ENCODE measurements at places on chromosomes 4 and X.
A peak's percentile ranks its signal among the peaks of the same experiment; 100 is the strongest.

DNA sequence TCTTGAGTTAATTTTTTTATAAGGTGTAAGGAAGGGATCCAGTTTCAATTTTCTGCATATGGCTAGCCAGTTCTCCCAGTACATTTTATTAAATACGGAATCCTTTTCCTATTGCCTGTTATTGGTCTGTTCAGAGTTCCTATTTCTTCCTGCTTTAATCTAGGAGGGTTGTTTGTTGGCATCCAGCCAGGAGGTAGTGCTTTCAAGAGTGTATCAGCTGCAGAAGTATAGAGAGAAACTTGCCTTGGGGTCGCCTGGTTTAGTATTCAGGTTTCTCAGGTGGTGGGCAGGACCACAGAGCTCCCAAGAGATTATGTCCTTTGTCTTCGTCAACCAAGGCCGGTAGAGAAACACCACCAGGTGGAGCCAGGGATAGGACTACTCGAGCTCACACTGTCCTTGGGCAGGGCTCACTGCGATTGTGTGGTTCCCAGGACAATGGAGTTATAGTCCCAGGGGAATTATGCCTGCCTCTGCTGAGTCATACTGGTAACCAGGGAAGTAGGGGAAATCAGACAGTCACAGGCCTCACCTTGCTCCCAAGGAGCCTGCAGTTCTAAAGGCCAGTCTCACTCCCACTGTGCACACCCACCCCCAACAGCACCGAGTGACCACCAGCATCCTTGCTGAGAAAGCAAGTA lies 168.1 kb downstream of the VSIG4 start:
- DNase-seq, result no peak

- DNase-seq, result no peak
Measured at GRCh38 chrX:49103637-49104036, 19.9 kb downstream of the GPKOW start.

DNA sequence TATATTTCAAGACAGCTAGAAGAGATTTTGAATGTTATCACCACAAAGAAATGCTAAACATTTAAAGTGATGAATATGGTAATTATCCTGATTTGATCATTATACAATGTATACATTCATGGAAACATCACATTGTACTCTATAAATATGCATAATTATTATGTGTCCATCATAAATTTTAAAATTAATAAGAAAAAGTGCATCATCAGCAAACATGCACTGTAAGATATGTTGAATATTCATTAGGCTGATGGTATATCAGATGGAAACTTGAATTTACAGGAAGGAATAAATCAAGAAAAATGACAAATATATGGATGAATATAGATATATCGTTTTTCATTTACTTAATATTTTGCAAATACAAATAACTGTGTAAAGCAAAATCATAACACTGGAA lies 812.1 kb upstream of the INTU start:
- DNase-seq, result no peak

DNA sequence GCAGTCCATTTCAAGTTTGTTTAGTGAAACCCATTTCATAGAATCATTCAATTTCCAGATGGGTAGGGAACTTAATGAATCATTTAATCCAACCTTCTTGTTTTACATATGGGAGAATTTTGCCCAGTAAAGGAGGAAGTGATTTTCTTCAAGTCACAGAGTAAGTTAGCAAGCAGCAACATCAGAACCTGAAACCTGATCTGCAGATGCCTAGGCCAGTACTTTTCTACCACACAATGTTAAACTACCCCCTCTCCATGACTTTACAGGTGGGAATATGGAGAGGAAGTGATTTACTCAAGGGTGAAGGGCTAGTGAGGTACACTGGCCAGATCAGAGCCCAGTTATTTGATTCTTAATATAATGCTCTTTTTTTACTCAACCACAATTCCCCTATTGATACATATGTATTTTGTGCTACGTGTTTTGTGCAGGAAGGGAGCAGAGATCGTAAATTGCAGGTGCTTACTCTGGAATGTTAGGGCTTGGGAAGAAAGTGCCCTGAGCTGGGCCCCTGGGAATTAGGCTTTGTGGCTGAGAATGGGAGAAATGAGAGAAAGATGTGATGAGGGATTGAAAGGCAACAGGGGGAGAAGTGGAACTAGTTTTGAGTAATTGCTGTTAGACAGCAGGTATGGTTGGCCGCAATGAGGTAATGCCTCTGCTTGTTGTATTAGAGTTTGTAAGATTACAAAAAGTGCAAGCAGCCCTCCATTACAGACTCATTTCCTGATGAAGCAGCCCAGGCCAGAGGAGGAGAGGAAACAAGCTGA lies 6.8 kb downstream of the LHFPL1 start:
- no peak for DNase-seq

- DNase-seq, result peak; percentile 89
Measured at GRCh38 chr4:140238351-140239056, 84.5 kb upstream of the MAML3 start.

DNA sequence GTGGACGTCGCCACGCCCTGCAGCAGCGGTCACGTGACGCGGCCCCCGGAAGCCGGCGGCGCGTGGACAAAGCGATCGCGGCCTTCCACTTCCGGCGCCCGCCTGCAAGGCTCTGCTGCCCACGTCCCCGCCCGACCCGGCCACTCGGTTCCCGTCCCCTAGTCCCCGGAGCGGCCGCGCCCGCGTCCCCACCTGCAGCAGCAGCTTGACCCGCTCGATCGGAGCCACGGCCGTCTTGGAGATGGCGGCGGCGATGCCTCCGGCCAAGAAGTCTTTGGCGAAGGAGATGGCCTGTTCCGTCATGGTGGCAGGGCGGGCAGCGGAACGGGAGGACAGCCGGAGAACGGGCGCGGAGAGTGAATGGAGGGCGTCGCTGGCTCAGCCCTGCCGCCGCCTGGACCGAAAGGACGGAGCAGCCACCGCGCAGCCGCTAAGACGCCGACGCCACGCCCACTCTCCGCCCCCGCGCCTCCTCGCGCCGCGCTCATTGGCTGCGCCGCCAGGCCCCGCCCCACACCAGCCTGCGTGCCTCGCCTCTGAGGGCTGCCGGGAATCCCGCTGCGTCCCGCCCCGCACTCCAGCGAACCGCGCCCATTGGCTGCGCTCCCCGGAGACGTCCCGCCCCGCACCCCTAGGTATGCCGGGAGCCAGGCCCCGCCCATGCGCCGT lies at the start of gene SLC25A6:
Gene SLC25A6, minus strand, starts transcription at position 407 of the 669 bp plus-strand sequence. Its CDS starts 104 bp downstream, at position 303.
- no peak for DNase-seq

GRCh38 chr4:54103190-54103574 lies 3.2 kb downstream of the GSX2 start:
- no peak for DNase-seq

DNA sequence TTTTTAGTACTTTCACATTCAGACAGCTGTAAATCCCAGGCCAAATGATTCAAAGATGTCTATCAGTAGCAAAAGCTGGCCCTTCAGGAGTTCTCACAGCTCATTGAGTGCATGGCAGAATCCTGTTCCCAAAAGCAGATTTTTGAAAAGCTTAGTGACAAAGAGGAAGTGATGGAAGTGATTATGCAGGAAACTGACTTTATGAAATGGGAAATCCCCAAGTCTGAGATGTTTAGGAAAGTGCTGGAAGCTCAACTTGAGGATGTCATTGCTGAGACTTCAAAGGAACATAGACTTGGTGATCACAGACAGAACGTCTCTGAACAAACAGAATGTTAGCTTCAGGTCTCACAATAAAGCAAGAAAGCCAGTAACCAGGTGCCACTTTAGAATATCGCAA lies 51.0 kb upstream of the CFAP47 start:
- DNase-seq, result no peak

DNA sequence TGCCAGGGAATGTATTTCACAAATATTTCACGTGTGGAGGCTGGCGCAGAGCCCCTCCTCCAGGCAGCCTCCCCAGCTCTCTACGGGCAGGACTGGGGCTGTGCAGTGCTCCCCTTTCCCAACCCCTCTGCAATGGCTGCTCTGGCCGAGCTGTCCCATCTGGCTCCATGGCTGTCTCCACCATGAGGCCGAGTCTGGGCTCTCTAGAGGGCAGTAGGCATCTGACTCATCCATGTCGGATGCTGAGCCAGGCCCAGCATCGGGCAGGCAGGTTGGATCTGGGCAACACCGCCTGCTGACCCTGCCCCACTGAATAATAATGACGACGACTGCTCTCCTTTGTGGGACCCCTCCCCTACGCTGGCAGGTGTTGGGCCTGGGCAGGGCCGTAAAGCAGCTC lies 11.0 kb upstream of the SH3TC1 start:
- DNase-seq, result no peak

- DNase-seq, result no peak
Measured at GRCh38 chr4:84492290-84492689, 6.8 kb downstream of the NKX6-1 start.

DNA sequence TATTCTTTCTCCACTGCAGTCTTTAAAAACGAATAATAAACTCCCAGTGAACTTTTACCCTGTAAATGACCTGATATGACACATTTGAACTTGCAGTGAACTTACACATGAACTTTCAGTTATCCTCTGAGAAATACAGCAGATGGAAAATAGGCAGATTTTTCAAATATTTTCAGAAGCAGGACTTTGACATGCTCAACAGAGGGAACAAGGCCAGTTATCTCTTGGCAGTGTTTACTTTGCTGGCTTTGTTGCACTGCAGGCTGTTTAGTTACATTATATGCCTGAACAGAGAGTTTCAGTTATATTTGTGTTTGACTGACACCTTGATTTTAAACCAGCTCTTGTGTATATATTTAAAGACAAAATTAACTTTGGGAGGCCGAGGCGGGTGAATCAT lies 47.6 kb upstream of the FGG start:
- no peak for DNase-seq

DNA sequence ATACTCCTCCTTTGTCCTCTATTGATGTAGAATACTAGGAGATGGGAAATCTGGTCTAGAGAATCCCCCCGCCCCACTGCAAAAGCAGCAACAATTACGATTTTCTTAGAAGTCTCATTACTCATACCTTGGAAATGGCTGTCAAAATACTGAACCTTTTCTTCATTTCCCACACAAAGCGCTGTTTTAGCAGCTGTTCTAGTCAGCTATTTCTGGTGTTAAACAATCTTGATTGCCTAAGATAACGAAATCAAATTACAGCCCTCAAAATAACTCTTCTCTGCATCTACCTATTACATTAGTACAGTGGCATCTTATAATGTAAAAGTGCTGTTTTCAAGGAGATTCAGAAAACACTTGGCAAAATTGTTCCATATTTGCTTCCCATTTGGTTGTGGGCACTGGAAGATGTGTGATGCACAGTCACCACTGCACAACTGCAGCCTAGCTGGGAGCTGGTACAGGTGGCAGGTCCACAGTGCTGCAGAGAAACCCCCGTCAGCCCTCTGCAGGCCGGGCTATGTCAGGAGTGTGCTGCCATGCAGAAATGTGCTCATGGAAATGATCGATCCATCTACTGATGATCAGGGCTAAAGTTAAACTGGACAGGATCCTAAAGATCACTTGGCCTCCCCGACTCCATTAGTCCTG lies 50.4 kb downstream of the TBC1D9 start:
- no peak for DNase-seq

- DNase-seq, result no peak
Measured at GRCh38 chr4:87697272-87697671, 47.2 kb downstream of the DMP1 start.

- DNase-seq, result no peak
Measured at GRCh38 chrX:148865277-148866210, 365.1 kb downstream of the AFF2 start.

- DNase-seq, result no peak
Measured at GRCh38 chrX:703466-703865, 72.9 kb downstream of the SHOX start.

DNA sequence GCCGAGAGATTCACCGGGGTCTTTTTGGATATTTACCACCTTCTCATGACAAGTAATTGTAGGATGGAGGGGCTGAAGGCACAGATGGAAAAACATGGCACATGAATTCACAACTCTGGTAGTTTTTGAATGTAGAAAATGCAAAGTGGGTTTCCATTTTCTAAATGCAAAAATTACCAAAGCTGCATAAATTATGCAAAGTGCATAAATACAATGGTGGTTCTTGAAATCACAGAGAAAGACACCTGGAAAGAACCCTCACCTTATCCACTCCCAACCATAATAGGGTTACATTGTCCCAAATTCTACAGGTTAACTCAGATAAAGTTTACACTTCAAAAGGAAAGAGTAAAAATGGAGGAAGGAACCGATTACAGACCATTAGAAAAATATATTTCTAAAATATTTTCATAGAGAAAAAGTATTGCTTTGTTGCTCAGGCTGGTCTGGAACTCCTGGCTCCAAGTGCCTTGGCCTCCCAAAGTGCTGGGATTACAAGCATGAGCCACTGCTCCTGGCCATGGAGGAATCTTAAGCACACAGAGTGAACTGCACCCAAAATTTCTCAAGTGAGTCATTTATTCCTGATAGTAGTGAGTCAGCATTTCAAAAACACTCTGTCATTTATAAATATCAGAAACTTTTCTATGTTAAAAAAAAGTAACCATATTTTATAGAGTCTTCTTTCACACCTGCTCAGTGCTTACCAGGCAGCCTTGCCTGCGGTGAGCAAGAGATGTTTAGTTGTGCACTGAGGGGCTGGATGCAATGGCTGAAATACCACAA lies 101.4 kb downstream of the FIP1L1 start:
- no peak for DNase-seq

DNA sequence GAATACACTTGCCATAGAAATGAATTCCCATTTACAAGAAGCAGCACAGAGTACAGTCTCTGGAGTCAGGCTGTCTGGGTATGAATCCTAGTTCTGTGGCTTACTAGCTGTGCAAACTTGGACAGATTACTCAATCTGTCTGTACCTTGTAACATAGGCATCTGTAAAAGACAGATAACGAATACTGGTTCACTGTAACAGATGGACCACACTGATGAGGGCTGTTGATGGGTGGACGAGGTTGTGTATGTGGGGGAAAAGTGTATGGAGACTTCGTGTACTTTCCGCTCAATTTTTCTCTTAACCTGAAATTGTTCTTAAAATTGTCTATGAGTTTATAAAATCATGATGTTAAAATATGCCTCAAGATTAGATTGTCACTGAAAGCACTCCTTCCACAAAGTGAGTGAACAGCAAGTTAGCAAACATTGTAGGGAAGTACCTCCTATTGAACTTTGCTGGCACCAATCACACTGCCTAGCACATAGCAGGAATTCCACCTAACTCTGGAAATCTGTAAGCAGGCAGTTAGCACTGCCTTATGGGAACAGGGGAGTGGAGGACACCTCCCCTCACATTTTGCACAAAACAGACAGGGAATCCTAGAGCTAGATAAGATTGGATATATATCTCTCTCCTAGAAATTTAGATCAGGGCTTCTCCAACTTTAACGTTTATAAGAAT lies 6.5 kb upstream of the EXOSC9 start:
- no peak for DNase-seq

- no peak for DNase-seq
Measured at GRCh38 chrX:112527903-112528302, 151.8 kb downstream of the LHFPL1 start.

DNA sequence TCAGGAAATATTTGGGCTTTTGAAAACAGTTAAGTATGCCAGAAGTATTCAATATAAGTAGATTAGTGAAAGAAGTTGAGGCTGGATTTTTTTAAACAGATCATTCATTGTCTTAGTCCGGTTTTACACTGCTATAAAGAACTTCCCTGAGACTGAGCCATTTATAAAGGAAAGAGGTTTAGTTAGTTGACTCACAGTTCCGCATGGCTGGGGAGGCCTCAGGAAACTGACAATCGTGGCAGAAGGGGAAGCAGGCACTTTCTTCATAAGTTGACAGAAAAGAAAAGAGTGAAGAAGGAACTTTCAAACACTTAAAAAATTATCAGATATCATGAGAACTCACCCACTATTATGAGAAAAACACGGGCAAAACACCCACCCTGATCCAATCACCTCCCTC lies 31.1 kb upstream of the CYLC1 start:
- no peak for DNase-seq
